CD4-positive, alpha-beta T cell treated with Interleukin-4 for 4 hours (primary cell): ENCODE measurements at places on chromosomes 1 and 21.

DNA sequence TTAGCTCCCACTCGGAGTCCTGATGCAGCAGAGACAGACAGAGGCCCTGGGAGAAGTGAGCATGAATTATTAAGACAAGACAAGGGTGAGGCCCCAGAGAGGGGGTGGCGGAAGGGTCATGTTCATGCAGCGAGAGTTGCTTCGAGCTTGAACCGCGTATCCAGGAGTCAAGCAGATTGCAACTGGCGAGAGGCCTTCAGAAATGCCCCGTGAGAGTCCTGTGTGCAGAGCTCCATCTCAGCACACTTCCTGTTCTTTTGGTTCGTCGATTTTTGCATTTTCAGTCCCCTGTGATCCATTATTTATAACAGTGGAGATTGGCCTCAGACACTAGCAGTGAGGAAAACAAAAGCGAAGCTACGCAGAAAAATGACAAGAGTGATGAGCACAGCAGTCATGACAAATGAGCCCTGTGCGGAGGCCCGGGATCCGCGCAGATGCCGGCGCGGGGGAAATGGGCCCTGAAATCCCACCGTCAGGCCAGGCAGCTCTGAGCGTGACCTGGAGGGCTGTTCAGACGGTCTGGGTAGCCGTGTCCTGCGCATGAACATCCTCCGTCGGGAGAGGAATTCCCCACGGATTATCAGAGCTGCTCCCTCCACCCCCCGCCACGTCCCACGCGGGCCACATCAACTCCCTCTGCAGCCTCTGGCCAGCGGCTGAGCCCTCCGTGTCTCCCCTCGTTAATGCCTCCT, 15.0 kb downstream of the PDE9A start:
- no peak for DNase-seq

DNA sequence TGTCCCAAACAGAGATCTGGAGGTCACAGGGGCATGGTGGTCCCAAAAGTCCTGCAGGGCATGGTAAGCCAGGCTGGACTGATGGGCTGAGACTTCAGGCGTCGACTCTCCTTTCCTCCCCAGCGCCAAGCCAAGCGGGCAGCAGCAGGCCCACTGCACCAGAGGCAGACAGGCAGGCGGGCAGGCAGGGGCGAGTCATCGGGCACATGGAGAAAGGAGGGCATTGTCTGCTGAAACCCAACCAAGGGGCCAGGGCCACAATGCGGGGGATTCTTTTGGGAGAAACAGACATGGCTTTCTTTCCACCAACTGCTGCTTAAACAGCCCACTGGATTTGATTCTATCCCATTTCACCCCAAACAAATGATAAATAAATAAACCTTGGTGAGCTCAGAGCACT, 46.2 kb downstream of the TRABD2B start:
- DNase-seq = no peak

DNA sequence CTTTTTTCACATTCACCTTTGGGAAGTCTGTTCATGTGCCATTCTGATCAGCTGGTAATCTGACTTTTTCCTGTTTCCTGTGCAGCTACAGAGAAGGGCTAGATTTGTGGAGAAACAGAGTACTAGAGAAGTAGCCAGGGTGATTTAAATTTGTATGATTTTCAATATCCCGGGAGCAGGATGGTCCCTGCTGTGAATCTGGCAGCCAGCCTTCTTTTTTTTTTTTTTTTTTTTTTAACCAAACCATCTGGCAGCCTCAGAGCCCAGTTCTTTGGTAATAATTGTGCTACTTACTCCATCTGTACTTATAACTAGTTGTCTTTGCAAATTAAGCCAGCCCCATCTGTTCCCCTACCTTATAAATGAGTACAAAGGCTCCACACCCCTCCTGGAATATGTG, 248.6 kb upstream of the DEPDC1 start:
- no peak for DNase-seq

DNA sequence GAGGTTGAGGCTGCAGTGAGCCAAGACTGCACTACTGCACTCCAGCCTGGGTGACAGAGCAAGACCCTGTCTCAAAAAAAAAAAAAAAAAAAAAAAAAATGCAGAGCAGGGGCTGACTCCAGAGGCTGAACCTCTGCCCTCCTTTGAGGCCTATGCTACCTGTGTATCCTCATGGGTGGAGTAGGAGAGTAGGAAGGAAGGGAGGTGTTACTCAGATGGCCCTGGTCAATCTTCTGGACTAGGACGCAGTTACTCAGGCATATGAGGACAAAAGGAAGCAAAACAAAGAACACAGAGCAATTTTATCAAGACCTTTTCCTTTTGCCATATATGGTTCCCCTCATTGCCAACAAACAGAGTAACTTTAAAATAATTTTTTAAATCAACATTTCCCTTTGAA, 35.2 kb downstream of the TGFBR3 start:
- DNase-seq = no peak

GRCh38 chr1:195899762-195900352, 708.4 kb downstream of the KCNT2 start:
- no peak for DNase-seq

GRCh38 chr1:22282364-22282995, 139.6 kb upstream of the WNT4 start:
- no peak for DNase-seq

DNA sequence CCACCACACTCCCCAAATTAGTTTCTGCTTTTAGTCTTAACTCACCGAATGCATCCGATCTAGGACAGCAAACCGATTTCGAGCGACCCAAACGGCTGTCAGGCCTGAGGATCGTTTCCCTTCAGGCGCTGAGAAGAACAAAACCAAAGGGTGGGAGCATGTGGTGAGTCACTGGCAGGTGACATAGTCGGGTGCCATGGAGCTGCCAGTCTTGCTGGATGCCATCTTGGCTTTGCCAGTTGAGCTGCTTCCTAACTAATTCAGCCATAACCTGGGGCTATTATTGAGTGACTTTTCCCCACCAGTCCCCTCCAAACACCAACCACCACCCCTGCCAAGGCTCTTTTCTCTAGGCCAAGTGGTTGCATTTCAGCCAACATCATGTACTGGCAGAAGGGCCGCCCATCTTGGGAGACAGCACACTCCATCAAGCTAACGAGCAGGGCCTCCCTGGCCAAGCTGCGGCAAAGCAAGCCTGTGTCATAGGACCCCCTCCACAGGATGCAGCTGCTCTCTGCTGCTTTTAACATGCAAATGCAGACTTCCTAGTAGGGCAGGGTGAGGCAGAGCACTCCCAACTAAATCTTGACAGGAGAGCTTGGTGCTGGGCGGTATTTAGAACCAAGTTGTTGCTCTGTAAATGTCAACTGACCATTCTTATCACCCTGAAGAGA, 22.3 kb upstream of the PEX19 start:
- DNase-seq = no peak

GRCh38 chr1:184595596-184595995, 159.1 kb downstream of the EDEM3 start:
- no peak for DNase-seq

- no peak for DNase-seq
Measured at GRCh38 chr1:33875862-33876261, 12.0 kb downstream of the HMGB4 start.

DNA sequence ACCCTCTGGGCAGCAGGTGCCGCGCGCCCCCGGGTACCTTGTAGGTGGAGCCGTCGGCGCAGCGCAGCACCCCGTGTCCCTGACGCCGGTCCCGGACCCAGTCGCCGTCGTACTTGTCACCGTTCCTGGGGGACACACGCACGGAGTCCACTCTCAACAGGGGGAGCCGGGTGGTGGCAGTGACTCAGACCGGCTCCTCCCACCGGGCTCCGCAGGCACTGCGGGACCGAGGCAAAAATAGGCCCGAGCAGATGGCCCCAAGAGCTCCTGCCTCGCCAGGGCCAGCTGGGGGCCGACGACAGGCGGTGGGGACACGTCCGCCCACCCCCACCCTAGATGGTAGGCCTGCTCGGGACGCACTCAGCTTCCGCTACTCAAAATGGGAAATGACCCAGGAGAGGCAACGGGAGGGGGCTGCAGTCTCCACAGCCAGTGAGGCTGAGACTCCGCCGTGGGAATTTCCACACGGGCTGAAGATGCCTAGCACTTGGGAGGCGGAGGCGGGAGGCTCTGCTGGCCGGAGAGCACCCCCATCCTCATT, 6.3 kb downstream of the MORN1 start:
- no peak for DNase-seq

DNA sequence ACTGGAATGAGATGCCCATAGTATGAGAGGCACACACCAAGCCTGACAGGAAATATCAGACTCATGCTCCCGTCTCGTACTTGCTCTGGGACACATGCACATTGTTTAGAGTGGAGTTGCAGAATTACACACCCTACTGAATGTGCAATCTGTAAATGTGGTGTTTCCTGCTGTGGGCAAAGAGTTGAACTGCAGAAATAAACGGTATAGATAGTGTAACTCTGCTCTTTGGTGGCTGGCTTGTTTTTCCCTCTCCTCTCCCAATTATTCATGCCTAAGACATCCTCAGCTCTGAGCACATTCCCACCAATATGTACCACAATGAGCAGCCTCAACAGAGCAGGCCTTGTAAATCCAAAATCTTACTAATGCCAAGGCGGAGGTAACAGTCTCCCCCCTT, 90.1 kb upstream of the DIRAS3 start:
- no peak for DNase-seq

- no peak for DNase-seq
Measured at GRCh38 chr1:204617256-204618147, 68.0 kb downstream of the LRRN2 start.
